ENCODE measurements at places on chromosomes 6 and 20.

- DNase-seq = no peak
Observed at GRCh38 chr6:142015011-142015410, 117.7 kb upstream of the GJE1 start.

GRCh38 chr6:33313105-33313708 is 671 bp downstream of the TAPBP start:
- no peak for DNase-seq

DNA sequence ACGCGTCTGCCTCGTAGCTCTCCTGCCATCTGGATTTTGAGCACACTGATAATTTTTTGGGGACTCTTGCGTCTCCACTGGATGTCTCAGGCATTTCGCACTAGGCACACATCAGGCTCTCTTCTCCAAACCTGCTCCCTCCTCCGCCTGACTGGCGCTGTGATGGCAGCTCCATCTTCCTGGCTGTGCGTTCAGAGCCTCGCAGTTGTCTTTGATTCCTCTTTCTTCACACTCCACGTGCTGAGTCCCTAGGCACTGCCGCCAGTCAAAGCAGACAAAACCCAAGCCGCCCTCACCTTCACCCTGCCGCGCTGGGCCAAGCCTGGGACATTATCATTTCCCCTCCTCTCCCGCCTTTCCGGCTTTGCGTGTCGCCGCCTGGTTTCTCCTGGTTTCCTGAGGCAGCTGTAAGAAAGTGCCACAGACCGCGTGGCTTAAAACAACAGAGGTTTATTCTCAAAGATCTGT is 778 bp downstream of the PSMG4 start:
- peak; percentile 35 for DNase-seq

DNA sequence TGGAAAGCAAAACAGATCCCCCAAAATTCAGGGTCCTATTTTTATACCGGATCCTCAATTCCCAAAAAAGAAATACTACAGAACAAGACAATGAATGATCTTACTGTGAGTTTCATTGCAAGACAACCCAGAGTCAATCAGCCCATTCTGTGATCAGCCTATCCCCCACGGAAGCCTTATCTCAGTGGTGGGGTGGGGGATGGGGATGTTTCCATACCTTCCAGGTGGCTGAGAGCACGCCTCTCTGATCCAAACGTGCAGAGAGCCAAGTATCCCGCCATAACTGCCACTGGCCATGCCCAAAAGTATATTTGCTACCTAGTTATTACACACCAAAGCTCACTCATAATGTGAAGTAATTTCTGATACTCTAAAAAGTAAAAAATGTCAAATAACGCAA is 15.1 kb downstream of the WFDC2 start:
- no peak for DNase-seq

- DNase-seq = no peak
Observed at GRCh38 chr20:58238490-58238889, 10.0 kb upstream of the ANKRD60 start.

- no peak for DNase-seq
Observed at GRCh38 chr20:46401478-46401860, 4.9 kb downstream of the ELMO2 start.

DNA sequence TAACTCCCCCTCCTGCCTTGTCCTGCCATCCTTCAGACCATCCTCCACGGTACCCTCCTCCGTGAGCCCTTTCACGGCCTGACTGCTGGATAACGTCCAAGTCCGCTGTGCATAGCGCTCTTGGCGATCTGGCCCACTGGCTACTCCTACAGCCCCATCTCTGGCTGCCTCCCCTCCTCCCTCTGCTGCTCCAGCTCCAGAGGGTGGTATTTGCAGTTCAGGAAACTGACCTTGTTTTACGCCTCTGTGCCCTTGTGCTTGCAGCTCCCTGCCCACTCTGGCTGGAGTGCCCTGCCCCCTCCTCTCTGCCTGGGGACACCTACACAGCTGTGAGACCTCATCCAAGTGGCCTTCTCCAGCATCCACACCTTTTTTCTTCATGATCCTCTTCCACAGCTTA is 6.5 kb upstream of the RREB1 start:
- no peak for DNase-seq

GRCh38 chr6:155387481-155387880 is 68.2 kb downstream of the NOX3 start:
- DNase-seq = no peak

GRCh38 chr6:157610451-157610999 is 212.5 kb upstream of the SNX9 start:
- DNase-seq = no peak

DNA sequence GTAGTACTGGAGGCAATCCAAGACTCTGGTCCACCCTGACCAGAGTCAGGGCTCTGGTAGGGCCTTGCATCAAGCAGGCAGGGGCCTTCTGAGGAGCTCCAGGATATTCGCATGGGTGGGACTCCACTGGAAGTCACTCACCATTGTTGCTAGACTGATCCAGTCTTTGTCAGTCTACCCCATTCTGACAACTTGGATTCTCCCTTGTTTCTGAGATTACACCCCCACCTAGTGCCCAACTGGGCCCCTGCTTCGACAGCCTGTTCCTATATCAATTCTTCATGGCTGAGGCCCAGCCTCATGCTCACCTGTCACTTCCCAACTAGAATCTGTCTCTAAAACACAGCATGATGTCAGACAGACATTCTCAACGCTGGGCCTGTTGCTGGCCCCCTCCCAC is 5.2 kb downstream of the SLC35D3 start:
- DNase-seq = no peak
